RCC 7860 (cell line): ENCODE measurements at places on chromosomes 5 and 9.

- no peak for DNase-seq
Observed at GRCh38 chr9:79955300-79955699, 383.5 kb downstream of the TLE4 start.

- no peak for DNase-seq
Observed at GRCh38 chr5:180043377-180043776, 28.2 kb downstream of the RNF130 start.

DNA sequence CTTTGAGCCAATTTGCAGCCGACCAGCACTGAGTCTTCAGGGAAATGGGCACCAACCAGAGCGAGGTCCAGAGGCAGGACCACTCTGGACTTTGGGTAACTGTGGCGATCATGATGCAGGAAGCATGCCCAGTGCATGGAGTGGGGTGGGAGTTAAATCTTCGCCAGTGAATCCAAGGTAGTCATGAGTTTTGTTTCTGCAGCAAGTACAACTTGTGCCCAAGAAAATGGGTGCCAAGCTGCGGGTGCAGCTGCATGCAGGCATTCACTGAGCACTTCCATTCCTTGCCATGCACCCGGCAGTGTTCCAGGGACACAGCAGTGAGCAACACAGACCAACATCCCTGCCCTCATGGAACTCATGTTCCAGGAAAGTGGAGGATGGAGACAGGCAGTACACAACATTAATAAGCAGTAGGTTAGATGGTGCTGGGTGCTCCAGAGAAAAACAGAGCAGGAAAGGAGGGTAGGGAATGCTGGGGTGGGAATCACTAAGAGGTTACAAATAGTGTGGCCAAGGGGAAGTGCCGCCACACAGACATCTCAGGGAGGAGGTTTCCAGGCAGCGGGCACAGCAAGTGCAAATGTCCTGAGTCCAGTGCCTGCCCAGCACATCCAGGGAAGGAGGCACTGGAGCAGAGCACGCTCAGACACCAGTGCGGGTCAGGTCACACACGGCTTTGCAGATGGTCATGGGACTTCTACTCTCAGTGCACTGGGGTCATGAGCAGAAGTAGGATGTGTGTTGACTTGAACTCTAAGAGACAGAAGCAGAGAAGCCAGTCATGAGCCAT is 48.2 kb upstream of the LMX1B start:
- no peak for DNase-seq

DNA sequence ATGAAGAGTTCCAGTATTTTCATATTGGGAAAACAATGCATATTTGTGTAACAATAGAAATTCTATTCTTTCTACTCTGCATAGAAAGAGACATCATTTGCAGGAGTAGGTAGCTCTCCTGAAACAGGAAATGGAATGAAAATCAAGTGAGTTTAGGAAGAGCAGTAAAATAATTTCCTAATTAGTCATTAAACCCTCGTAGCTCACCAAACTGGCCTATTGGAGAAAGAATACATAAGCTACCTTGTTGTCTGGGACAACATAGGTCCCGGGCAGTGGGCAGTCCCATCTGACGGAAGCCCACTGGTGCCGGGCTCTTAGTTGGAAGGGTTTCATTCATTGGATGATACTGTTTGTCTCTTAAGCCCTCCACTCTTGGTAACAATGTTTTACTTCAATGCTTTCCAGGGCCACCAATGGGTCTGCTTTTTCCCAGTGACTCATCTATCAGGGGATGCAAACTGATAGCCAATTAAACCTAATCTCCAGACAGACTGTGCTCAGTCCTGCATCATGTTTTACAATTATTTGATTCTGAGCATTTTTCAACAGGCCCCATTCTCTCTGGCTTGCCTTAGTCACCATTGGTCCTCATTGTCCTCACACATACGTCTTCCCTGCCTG is 46.5 kb downstream of the GNA14 start:
- no peak for DNase-seq

GRCh38 chr9:122827761-122828093 is 661 bp downstream of the PDCL start:
- DNase-seq, result no peak

DNA sequence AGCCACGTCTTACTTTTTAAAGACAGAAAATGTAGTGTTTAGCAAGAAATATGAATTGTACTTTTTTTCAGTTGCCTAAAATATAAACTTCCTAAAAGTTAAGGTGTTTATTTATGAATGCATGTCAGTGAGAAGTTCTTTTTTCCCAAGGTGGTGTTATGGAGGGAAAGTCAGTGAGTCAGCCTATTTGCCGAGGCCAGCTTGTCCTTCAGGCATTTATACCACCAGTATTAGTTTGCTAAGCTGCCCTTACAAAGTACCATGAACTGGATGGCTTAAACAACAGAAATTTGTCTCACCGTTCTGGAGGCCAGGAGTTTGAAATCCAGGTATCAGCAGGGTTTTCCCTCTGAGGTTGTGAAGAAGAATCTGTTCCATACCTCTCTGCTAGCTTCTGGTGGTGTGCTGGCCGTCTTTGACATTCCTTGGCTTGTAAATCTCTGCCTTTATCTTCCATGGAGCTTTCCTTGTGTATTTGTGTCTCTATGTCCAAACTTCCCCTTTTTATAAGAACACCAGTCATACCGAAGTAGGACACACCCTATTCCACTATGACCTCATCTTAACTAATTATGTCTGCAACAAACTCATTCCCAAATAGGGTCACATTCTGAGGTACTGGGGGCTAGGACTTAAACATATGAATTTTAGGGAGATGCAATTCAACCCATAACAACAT is 38.4 kb downstream of the PRKACG start:
- DNase-seq, result no peak

- DNase-seq, result no peak
Observed at GRCh38 chr9:78533500-78533899, 236.6 kb downstream of the PSAT1 start.

DNA sequence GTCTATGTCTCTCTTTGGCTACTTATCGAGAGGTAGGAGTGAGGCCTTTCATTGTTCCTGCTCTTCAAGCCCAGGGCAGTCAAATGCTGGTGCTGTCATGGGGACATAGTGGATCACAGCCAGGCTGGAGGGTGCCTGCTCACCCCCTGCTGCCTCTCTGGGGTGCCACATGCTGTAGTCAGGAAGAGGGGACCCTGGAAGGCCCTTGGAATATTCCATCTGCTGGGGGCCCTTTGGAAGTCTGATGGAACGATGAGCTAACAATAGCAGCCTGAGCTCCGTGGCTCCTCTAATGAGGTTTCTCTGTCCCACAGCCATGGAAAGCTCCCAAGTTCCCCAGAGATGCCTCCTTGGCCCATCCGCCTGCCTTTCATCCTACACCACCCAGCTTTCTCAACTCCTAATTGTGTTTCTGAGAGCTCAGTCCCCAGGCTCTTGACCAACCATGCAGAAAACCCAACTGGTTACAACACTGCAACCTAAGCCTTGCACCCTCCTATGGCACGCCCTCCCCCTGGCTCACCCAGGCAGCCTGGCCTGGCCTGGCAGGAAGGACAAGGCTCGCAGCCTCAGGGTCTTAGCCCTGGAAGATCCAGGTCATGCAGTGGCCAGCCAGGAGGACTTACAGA is 91.7 kb downstream of the NRG2 start:
- no peak for DNase-seq

DNA sequence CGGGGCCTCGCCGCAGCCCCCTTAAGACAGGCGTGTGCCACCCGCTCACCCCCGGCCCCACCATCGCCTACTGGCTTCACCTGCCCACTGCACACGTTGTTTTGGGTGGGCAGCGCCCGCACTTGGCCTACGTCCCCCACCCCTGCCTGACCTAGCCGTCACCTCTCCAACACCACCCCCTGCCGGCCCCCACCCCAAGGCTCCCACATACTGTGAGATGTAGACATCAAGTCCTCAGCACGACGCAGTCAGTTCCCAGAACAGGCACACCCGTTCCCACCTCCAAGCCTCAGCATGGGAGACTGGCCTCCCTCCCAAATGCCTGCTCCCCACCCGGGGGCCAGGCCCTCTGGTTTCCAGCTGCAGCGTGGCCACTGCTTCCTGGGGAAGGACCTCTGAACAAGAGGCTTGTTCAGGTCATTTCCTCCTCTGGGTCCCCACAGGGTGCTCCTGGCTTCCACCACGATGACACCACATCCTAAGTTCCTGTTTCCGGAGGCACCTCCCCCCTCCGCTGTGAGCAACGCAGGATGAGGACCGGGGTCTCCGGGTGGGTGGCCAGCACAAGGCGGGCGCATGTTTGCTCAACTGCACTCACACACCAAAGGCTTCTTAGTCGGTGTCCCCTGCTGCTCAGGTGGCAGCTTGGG is 11.3 kb downstream of the DBN1 start:
- DNase-seq, result no peak

DNA sequence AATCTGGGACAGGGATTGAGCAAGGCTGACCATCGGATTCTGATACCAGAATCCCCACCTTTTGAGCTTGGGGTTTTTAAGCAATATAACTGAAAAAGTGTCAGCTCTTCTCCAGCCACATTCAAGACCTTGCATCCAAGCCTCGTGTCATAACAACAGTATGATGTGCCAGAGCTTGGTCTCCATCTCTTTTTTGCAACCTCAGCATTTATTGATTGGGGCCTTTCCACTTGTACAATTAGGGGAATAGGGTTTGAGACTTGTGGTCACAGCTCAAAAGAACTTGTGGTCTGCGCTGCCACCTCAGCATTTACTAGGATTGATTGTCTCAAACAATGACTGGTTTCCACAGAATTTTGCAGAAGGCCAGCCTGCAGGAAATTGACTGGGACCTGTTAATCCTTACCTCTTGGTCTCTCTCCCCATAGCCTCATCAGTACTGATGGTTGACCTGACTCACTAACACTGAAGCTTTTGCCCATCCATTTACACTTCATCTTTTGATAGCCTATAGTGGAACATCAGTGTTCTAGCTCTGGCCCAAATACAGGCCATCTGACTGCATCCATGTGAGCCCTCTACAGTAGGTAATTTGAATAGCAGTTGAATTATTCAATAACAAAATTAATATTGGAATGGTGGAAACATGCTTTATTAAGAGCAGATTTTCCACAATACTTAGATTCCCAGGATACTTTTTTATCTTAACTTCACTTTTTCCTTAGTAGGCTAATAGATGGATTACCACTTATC is 381.6 kb upstream of the PRR16 start:
- no peak for DNase-seq

DNA sequence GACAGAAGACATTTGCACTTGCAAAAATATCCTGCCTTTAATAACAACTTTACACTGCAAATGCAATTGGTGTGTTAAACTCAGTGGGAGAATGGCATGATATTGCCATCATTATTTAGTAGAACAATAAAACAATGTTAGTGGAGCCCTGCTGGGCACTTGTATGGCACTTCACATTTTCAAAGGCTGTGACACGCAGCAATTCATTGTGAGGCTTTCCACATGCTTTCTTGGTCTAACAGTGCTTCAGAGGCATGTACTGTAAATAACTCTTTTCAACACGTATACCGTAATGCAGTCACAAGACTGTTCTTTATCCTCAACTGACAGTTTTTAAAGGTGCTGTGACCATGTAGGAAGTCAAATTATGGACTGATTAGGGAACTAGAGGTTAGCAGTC is 155.5 kb upstream of the EPB41L4A start:
- DNase-seq, result no peak

- DNase-seq, result no peak
Observed at GRCh38 chr5:36177154-36177553, 25.2 kb downstream of the SKP2 start.

DNA sequence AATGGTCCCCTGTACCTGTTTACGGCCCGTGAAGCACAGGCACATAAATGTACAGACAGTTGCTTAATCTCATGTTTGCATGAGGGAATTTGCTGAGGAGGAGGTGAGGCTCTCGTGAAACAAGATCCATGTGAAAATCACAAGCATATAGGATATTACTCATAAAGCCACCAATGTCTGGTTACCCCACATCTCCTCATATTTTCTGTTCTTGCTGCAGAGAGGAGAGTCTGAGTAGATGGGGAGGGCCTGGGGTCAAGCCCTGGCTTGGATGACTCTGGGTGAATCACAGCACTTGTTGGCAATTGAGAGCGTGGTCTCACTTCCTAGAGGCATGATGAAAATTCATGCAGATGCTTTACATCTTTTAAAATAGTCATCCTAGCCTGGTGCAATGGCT is 975 bp downstream of the AGXT2 start:
- DNase-seq, result peak; percentile 94

GRCh38 chr9:112173489-112174221 is 1.4 kb downstream of the SUSD1 start:
- DNase-seq, result no peak

DNA sequence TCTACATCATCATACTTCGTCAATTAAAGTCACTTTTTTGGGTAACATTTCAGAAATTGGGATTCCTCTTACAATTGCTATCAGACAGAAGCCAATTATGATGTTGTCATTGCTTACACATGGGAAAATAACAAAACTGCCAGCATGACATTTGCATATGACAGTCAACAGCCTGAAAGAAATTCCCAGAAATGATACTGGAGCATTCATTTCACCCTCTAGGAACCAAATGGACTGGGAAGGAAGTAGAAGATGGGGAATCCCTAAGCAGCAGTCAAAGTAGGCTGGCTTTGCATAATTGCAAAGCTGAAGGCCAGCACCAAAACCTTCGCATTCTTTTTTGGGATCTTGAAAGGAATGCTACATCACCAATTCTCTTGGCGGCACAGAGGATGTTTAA is 10.7 kb downstream of the HMGCS1 start:
- no peak for DNase-seq

DNA sequence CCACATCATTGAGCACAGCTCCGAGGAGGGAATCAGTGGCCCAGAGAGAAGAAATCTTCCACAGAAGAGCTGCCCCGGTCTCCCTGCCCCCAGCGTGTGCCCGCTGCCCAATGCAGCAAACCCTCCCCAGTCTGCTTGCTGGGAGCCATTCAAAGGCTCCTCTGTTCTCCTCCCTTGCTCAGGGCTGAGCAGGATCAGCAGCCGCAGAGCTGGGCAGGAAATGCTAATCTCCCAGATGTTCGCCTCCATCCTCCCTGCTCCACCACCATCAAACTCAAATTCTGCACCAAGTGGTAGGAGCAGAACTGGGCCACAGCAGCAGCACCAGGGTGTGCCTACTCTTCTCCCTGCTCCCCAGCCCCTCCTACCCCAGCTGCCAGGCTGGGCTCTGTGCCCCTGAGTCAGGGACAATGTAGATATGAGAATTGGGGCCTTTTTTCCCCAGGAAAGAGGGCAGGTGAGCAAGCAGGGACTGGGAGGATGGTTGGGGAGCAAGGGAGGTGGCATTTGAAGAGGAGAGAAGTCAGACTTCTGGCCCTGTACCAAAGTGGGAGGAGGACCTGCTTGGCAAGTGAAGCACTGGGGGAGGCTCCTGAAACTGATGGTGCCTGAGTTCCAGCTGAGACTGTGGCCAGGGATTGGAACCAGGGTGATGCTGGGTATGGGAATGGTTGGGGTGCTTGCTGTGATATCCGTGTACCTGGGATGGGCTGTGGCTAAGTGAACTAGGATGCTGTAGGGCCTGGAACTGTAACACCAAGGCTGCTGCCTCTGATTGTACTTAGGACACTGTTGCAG is 1.9 kb upstream of the PCDH1 start:
- DNase-seq, result no peak

GRCh38 chr9:35737143-35737542 is 4.7 kb downstream of the CREB3 start:
- no peak for DNase-seq
